ENCODE measurements at places on chromosomes 11 and 22. TPM values are rescaled to one million over a fixed set of nuclear protein-coding genes. Genes with fewer than 3 reads are reported as not detected.

Gene JAM3
- total RNA-seq, result 47.3 TPM

Gene SAA1
- not detected for total RNA-seq

Gene RTN4RL2
- 4.5 TPM for total RNA-seq

Gene PKNOX2
- 2.6 TPM for total RNA-seq

Gene PKDREJ
- total RNA-seq, result not detected

Gene CCDC188
- total RNA-seq, result not detected

Gene P2RX3
- not detected for total RNA-seq

Gene C11orf65
- 1.0 TPM for total RNA-seq
